ENCODE measurements at places on chromosomes 11 and 22.

GRCh38 chr11:131899950-131900580, 529.6 kb downstream of the NTM start:
- DNase-seq: no peak

DNA sequence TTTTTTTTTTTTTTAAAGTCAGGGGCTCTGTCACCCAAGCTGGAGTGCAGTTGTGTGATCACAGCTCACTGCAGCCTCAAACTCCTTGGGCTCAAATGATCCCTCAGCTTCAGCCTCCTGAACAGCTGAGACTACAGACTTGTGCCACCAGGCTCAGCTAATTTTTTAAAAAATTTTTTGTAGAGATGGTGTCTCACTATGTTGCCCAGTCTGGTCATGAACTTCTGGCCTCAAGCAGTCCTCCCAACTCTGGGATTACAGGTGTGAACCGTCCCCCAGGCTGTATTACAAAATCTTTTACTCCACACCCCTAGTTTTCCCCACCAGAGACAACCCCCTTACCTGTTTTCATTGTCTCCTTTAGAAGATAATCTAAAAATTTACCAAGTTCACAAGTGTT, 1.9 kb downstream of the CCDC117 start:
- no peak for DNase-seq

- no peak for DNase-seq
Observed at GRCh38 chr11:134270250-134270714, 5.9 kb upstream of the GLB1L3 start.

DNA sequence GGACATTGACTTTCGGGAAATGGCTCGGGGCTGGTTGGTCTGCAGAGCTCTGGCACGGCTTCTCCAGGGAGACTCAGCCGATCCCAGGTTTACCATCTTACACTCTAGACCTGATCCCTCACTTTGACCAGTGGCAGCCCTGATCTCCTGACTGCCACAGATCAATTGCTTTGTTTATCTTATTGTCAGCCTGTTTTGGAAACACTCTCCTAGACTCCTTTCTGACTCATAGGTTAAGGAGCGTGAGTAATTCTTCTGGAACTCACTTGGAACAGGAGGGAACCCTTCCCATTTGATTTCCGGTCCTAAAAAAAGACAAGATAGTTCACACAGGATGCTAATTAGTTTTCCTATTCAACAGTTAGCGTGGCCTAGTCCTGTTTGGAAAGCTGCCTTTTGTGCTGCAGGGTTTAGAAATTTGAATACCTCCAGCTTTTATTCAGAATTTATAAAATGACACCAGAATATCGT, 16.0 kb upstream of the BMAL1 start:
- DNase-seq: no peak

GRCh38 chr22:43826142-43827002, 14.3 kb upstream of the EFCAB6 start:
- no peak for DNase-seq

GRCh38 chr11:94030059-94030458, 8.9 kb downstream of the HEPHL1 start:
- no peak for DNase-seq

DNA sequence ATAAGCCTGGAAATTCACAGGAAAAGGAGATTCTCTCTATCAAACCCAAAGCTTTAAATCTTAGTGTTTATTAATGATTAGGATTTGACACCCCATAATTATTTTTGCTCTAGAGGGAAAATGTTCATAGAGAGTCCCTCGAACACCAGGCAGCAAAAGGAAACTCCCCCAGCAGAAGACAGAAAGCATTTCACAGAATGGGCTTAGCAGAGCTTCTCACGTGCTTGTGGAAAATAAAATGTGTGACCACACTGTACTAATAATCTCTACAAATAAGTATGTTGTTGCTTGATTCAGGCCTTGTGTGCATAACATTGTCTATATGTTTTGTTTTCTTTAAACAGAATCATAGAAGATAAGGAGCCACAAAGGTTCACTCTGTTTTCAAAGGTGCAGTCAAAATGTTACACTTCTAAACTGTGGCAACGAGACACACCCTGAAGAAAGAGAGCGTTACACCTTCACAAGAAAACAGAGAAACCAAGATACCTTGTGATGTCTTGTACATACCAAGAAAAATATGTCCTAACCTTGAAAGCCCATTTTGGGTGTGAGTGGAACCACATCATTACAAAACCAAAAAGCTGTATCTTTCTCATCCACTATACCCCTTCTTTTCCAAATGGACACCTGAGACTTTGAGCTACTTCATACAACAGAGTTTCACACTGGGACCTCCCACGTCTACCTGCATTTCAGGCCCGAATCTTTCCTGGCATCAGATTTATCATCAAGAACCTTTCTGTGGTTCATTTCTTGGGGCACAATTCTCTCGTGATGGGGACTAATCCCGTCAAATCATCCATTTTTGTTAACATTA, 282.5 kb downstream of the ETS1 start:
- no peak for DNase-seq

DNA sequence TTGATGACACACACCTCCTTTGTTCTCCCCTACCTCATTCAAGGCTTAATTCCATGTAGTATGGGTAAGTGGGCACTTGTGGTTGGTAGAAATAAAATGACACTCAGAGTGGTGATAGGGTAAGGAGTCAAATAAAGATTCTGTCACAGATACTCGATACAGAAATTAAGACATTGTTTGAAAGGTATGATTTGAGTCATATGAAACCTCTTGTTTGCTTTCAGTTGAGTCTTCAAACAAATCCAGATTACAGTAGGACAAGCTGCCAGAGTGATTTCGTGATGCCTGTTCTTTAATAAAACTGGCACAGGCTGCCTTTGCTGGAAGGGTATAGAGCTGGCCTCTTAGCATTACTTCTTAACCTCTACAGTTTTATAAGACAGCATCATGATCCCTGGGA, 182.4 kb downstream of the SPON1 start:
- DNase-seq: no peak

DNA sequence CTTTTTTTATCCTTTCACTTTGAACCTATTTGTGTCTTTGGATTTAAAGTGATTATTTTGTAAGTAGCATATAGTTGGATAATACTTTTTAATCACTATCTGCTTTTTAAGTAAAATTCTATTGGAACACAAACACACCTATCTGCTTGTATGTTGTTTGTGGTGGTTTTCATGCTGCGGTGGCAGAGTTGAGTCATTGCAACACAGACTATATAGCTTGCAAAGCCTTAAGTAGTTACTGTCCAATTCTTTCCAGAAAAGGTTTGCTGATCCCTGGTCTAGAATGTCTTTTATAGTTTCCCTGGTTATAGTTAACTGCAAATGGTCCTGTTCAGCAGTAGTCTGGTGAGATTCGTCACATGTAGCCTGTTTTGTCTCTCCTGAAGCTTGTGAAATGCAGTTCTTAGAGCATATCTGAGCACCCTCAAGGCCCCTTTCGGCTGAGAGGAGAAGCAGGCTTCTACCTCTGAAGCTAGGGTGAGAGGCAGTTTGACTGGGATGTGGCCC, 21.5 kb downstream of the SHANK3 start:
- DNase-seq: no peak

GRCh38 chr11:11998091-11998781, 10.2 kb downstream of the DKK3 start:
- DNase-seq: no peak

DNA sequence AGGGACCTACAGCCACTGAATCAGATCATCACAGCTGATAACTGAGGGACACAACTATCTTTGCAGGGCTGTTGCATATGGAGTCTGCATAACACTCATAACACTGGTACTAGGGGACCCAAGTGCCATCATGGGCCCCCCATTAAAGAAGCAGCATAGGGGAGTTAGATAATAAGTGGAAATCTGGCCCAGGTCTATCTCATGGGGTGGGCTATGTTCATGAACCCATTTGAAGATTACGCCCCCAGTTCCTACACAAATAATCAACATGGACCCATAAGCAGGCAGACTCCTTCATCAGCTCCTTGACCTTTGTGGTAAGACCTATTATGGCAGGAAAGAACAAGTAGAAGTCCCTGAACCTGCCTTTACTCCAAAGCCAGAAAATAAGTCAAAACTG, 48.8 kb downstream of the ASCL2 start:
- DNase-seq: no peak

DNA sequence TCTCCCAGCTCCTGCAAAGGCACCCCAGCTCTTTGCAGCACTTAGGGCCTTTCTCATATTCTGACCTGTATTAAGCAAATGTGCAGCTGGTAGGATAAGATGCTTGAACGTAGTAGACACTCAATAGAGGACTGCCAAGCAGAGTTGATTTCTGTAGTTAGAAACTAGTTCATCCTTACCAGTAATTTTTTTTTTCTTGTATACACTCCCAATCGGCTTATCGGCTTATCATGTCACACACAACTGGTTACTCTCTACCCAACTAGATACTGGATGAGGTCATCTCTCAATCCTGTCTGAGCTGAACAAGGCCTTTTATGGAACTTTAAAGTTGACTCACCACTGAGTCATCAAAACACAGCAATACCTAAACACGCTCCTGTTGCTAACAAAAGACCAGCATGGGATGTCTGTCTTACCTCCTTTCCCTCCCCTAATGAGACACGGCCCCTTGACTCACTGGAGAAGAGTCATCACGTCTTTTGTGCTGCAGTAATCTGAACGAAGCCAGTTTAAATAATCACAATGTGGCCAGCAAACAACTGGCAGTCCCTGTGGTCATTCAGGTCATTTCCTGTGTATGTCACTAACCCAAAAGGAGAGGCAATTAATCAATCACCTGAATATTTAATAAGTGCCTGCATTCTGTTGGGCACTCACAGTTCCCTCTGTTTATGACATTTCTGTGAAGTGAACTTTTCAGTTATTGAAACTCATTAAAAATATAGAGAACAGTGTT, 7.5 kb upstream of the WEE1 start:
- no peak for DNase-seq

DNA sequence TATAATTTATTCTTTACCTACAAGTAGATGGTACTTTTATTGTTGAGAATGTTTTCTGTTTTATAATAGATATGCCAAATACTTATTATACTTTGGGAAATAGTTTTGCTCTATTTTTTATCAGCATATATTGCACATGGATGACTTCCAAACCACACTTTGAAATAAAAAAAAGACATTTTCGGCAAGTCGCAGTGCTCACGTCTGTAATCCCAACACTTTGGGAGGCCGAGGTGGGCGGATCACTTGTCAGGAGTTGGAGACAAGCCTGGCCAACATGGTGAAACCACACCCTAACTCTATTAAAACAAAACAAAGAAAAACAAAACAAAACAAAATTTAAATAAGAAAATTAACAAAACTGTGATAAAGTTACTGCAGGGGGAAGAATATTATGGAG, 983.9 kb upstream of the CNTN5 start:
- no peak for DNase-seq

- DNase-seq: no peak
Observed at GRCh38 chr11:38582151-38582550, 1984.1 kb upstream of the RAG2 start.

DNA sequence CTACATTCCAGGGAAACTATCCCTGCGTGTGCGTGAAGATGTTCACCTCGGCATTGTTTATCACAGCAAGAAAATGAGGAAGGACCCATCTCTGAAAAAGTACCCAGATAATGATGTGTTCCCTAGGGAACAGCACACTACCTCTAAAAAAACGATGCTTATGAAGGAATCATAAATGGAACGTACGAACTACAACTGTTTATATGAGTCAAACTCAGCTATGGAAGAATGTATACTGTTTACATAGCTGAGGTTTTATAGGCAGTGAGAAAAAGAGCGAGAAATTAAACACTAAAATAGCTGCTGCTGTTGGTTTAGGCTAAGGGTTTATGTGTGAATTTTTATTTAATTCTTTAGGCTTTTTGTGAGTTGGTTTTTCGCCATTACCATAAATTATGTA, 48.9 kb downstream of the APOL1 start:
- DNase-seq: no peak

- DNase-seq: no peak
Observed at GRCh38 chr11:79421820-79422219, 19.0 kb downstream of the TENM4 start.

Measured in stimulated activated CD8-positive, alpha-beta memory T cell treated with anti-CD3 and anti-CD28 coated beads, Interleukin-4, amount 100 ng/mL, for 1 hour (primary cell).